Esophagus muscularis mucosa (tissue), 4 donors: ENCODE measurements at places on chromosomes 6 and 20.

DNA sequence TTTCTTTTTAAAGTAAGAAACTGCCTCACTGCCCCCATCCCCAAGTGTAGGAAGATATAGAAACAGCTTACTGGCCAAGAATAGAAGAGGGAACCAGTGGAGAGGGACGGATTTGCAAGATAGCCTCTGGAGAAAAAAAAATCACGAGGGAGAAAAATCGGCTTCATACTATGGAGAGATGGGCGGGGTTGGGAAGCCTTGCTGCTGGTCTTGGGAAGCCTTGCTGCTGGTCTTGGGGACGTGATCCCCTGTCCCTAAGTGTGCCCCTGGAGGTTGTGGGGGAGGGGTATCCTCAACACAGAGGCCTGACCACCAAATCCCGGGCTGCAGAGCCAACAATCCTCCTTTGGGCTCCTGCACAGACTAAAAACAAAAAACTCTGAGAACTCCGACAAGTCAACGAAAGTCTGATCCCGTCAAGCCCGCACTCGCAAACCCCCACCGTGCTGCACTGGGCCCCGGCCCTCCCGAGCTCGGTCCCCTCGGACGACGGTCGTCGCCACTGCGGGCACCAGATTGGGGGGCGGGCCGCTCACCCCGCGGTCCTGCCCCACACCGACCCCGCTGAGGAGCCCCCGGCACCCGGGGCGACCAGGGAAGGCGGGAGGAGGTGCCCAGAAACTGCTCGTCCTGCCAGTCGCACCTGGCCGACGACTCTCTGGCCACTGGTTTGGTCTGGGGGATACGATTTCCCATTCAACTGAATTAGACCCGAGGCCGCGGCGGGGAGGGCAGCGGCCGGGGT, 750 bp downstream of the MAP7 start:
- no peak for DNase-seq

- no peak for DNase-seq
Measured at GRCh38 chr6:67717281-67717680, 917.8 kb upstream of the ADGRB3 start.

- DNase-seq = no peak
Measured at GRCh38 chr6:148999501-148999900, 252.7 kb downstream of the UST start.

GRCh38 chr20:35704514-35705261, 5.5 kb downstream of the ROMO1 start:
- DNase-seq = no peak

DNA sequence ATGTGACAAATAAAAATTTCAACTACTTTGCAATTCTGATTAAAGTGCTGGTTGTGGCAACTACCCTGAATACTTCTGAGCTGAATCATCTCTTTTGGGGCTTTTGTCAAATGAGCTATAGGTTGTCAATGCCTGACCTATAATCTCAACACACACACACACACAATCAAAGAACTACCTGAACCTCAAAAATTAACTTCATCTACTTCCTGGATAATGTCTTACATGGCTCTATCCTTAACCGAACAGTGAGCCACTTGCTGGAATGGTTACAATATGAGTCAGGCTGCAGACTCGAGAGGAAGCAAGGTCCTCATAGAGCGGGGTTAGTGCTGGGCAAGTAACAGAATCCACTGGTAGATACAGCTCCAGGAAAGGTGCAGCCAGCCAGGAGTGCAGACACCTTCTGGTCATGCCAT, 70.6 kb upstream of the DST start:
- no peak for DNase-seq

- DNase-seq = no peak
Measured at GRCh38 chr6:3001773-3002293, 2.1 kb downstream of the NQO2 start.

DNA sequence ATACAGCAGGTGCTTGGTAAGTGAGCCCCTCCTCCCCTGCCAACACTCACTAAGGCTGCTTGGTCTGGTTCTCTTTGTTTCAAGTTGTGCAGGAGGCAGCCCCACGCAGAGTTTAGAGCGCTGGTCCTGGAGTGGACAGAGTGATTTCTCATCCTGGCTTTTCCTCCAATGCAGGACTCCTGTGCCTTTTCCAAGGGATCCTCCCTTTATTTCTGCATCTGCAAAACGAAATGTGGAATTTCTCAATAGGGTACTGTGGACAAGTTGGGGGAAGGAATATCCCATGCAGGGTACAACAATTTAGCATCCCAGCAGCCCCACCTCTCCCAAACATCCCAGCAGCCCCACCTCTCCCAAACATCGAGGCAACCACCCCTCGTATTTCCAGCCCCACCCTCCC, 30.6 kb upstream of the CCDC167 start:
- DNase-seq = no peak

DNA sequence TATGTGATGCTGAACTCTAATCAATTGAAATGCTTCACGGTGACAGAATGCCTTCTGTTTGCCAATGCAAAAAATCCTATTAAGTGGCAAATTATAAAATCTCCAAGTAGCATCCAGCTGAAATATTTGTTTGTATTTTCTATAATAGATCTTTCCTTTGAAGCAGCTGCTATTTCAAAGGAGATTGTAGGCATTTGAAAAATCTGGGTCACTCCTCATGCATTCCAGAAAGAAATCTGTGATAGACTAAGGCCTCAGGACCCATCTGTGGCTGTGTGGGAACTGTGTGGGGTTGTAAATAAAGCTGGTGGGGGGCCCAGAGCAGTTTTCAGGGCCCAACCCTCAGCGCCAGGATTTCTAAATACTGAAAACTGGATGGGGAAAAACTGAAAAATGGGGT, 216.9 kb upstream of the ARG1 start:
- DNase-seq = no peak

GRCh38 chr20:62330576-62331317, 27.9 kb downstream of the ADRM1 start:
- no peak for DNase-seq

- DNase-seq = no peak
Measured at GRCh38 chr6:83885984-83886383, 26.5 kb downstream of the CYB5R4 start.

DNA sequence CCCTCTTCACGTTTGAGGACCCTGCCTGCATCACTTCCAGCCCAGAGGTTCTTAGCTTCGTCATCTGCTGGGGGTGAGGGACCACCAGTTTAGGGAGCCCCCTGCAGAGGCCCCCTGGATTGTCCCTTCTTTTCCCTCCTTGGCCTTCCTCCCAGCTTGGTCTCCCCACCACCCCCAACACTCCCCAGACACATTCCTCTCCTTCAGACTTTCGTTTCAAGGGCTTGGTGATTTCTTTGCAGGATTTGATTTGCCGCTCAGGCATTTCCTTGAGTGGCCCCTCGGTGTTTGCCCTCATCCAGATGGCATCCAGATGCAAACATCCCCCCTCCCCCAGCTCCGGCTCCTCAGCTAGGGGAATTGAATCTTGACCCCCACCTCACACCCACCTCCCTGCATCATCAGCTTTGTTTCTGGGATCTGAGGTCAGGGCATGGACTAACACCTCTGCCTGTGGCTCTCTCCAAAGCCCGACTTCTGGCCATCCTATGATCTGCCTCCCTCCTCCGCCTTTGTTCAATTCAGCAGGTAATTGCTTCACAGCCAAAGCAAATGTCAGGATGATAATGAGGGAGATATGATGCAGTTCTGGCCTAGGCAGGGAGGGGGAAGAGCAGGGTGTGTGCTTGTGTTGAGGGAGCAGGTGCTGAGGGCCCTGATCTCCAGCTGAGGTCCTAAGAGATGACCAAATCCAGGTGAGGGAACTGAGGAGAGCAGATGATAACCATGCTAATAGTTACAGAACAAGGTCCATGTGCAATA, 141.5 kb downstream of the VEGFA start:
- no peak for DNase-seq

GRCh38 chr6:41599852-41600445, 38.3 kb upstream of the MDFI start:
- DNase-seq = no peak

DNA sequence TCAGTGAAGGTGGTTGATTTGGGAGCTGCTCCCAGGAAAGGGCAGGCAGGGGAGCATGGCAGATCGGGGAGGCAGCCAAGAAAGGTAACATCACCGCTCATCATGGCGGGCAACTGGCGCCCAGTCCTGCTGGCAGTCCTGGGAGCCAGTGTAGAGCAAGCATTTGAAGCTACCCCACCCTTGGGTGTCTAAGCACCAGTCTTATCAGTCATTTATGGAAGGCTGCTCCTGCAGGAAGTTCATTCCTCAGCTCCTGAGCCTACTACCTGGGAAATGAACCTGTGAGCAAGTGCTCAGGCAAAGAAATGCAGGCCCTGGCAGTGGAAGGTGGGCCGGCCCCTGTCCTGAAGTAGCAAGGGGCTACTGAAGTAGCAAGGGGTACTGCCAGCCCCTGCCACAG, 41.5 kb downstream of the BANF2 start:
- no peak for DNase-seq

DNA sequence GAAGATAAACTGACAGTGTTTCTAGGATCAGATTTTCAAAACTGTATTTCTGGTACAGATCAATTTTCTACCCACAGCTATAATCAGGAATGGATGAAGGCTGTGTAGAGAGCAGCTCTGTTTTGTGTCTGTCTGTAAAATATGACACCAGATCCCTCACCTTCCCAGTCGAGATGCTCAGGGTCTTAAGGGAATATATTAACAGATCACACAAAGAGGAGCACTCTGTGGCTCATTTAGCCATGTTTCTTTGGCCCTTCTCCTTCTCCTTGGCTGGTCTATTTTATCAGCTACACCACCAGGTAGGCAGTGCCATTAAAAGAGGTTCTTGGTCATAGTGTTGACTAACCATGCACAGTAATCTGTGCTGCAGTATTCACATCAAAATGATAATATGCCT, 82.6 kb downstream of the PREP start:
- DNase-seq = peak; percentile 66

DNA sequence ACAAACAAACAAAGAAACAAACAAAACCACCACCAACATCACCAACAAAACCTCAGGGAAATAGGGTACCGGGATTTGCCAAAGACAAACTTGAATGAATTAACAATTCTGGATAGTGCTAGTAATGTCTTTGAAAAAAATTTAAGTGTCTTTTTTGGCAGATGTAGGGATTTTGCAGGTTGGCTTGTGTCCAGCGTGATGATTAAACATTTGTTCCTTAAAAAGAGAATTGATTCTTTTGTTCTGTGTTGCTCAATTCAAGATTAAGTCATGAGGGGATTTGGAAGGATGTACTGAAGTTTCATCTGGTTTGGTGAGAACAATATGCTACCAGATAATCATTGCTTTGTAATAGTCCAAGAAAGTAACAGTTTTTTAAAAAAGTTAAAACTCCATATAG, 125.1 kb upstream of the HS3ST5 start:
- DNase-seq = no peak

- DNase-seq = no peak
Measured at GRCh38 chr6:26306232-26306631, 58.8 kb upstream of the BTN3A2 start.

DNA sequence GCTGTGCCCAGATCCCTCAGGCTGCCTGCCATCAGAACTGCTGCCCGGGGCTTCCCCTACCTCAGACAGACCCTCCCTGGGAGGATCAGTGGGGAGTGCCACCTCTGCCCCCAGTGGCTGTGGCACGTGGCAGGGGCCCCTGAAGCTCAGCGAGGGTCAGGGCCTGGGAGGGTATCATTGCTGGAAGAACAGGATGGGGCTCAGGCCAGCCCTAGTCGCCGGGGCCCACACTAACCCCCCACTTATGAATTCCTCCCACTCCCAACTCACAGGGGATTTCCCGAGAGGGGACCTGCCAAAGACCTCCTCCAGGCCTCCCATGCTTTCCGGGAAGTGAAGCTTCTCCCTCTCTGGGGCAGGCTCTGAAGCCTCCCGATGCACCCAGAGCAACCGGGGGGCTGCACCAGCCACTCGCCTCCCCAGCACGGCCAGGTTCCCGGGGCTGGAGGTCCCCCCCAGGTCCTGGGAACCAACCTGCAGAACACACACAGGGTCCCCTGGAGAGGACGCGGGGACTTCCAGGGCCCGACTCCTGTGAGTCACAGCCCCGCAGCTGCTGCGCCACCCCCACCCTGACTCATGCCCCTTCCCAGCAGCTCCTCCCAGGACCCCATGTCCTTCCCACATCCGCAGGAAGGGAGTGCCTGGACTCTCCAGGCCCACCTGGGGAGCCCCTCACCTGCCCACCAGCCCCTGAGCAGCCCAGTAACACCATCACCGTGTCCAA, 2.5 kb downstream of the TNFRSF6B start:
- no peak for DNase-seq

DNA sequence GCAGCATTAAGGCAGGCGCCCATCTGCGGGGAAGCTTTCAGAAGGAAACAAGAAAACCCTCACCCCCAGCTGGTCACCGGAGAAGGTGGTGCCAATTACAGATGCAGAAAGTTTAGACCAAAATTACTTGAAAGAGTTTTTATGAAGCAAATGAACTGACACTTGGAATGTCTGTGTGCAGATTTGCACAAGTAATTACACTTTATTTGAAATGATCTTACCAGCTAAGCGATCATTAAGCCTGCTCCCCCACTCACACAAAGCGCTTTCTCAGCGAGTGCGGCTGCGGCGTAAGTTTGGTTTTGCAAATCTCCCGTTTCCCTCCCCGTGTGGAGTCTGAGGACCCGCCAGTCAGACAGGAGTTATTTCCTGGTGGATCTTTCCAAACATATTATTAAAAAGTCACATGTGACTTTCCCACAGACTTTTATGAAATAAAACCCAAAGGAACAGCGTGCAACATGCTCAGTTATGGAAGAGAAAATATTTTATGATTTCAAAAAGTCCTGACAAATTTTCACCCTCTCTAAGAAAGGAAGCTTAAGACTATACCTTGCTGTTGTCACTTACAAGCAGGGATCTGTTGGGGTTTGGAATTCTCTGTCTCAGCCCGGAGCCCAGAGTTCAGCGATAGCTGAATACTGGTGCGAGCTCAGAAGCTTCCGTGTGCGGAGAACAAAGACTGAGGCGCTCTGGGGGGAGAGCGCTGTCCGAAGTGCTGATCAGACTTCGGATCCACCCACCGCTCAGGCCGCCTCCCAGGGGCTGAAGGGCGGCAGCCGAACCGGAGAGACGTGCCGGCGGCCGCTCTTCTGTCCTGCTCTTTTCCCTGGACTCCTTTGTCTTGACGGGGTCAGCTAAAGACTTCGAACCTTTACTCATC, 2.7 kb upstream of the MYT1 start:
- DNase-seq = no peak

- no peak for DNase-seq
Measured at GRCh38 chr20:1805161-1805581, 90.0 kb upstream of the SIRPA start.

DNA sequence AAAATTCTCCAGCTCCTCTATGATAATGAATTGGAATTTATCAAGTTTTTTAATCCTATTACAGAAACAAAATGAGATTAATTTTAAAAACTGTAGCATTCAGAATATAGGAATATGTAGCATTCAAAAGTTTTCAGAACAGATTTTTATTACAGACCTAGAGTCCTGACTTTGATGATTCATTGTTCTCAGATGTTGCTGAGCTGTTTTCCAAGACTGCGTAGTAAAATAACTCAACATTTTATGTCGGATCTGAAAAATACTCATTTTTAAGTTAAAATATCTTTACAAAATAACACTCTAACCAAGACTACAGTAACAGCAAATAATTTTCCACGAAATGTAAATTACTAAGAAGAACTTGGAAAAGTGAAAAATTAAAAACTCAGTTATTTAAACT, 67.1 kb downstream of the SYCP2 start:
- DNase-seq = no peak
